ENCODE measurements at places on chromosomes 16 and 17. TPM values are rescaled to one million over a fixed set of nuclear protein-coding genes. Genes with fewer than 3 reads are reported as not detected.
A peak's percentile ranks its signal among the peaks of the same experiment; 100 is the strongest.

DNA sequence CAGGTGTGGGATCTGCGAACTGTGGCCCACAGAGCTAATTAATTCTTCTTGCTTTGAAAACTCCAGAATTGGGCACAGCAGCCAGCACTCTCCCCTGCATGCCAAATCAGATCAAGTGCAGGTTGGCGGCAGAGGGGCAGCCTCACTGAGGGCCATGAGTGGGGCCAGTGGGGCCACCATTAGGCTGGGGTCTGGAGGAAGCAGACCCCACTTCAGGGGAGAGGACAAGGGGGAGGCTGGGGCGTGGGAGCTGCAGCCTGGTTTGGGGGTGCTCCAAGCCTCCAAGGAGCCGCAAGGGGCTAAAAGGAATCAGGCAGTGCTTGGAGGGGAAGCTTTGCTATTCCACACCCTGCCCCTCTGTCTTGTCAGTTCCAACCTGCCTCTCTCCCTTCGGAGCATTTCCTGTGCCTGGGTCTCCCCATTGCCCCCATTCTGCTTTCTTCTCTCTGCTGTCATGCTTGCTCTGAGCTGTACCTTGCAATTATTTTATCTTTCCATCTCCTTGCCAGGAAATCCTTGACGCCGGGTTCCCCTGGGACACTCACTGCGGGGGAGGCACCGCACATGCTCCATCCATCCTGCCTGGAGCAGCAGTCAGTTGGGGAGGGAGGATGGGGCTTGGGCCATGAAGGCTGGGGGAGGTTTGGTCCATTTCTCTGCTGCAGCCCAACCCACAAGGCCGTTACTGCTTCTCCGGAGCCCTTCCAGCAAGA, 3.3 kb upstream of the ABCC3 start:
- H3K4me1 ChIP-seq, result peaks cover 73% of the 10 kb centered on the region
- H3K27me3 ChIP-seq, result no peaks in the 10 kb centered on the region
- DNase-seq, result no peak
- H3K27ac ChIP-seq, result no peak overlapping the region

DNA sequence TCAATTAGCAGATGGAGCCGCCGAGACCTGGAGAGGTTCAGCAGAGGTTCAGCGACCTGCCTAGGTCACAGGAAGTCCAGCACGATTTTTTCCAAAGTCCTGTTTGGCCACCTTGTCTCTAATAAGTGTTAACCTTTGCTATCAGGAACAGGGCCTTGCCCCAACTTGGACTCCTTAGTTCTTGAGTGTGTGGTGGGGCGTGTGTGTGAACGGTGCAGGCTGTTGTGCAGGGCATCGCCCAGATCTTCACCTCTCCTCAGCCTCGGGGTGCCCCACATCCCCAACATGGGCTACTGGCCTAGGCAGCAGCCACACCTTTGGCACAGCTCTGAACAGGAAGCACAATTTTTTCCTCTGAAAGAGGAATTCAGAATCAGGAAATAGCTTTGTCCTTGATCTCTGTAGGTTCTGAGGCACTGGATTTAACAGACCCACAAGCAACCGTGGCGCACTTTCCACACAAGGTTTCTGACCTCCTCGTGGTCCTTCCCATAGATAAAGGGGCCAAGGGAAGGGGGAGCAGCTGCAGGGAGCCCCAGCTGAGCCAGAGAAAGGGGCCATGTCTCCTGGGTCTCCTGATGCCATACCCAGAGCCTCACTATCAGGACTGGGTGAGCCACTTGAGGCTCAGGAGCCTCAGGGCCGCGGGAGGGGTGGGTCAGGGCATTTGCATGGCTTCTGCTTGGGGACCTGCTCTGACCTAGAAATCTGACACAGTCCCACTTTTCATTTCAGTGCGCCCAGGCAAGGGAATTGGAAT, 10.4 kb downstream of the MPRIP start:
- no peaks in the 10 kb centered on the region for H3K27me3 ChIP-seq
- DNase-seq, result no peak
- H3K4me3 ChIP-seq, result no peak overlapping the region
- H3K27ac ChIP-seq, result no peak overlapping the region

DNA sequence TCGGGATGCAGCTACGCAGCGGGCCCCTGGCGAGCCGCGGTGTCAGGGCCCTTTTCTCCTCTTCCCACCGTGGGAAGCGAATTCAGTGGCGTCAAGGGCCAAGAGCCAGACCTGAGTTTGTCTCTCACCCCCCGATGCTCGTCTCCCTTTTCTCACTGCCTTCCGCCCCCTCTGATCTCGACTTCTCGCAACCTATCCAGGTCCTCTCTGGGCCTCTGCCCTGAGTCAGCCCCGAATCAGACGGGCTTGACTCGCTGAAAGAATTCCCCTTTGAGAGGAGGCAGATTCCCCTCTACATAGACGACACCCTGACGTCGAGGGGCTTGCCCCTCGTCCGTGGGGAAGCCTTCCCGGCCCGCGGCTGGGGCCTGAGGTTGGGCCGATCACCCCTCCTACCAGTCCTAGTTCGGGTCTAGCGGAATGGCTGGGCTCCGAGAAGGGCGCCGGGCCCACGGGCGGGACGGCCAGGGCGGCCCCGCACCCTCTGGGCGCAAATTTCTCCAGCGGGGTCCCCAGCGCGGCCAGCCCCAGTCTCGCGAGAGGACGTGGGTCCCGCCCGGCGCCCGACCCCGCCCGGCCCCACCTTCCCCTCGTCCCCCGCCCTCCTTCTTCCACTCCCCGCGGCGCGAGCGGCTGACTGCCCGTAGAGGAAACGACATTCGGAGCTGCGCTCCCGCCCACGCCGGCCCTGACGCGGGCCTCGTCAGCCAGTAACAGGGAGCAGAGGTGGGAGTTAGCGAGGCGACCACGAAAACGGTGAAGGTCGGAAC, at the start of gene GGNBP2:
Gene GGNBP2, plus strand, starts transcription at position 613 of the 770 bp plus-strand sequence. CDS start 806 bp downstream, outside the sequence.
- H3K27me3 ChIP-seq, result no peaks in the 10 kb centered on the region
- H3K36me3 ChIP-seq, result no peaks in the 10 kb centered on the region
- H3K4me3 ChIP-seq, result peak within 1 kb of the TSS; percentile 80
- H3K27ac ChIP-seq, result peak within 1 kb of the TSS; percentile 98
- H3K4me1 ChIP-seq, result peaks cover 11% of the 10 kb centered on the region

DNA sequence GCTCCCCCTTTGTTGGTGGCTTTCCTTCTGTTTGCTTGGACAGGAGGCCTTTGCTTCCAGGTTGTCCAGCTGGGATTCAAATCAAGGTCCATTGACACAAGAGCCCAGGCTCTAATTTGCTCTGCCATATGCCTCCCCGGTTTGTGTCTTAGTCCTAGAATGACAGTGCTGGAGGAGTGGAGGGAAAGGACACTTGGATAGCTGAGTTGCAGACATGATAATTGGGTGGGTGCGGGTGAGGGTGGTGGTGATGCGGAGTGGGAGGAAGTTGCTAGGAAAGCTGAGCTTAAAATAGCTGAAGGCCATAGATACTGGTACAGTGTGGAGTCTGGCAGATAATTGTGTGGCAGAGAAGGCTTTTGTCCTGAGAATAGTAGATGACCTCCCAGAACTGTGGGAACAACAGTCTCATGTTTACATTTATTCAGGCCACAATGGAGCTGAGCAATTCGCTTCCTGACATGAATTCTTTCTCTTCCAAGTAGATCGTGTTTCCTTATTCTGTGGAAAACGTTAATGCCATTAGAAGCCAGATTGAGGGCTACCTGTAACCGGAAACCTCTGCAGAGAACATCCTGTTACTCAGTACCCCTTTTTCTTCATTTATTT, 23.8 kb downstream of the SEC14L1 start:
- no peaks in the 10 kb centered on the region for H3K27me3 ChIP-seq
- no peaks in the 10 kb centered on the region for H3K4me1 ChIP-seq
- no peak for DNase-seq
- no peak overlapping the region for H3K4me3 ChIP-seq

Gene ZNF597
- 3.2 TPM for total RNA-seq

DNA sequence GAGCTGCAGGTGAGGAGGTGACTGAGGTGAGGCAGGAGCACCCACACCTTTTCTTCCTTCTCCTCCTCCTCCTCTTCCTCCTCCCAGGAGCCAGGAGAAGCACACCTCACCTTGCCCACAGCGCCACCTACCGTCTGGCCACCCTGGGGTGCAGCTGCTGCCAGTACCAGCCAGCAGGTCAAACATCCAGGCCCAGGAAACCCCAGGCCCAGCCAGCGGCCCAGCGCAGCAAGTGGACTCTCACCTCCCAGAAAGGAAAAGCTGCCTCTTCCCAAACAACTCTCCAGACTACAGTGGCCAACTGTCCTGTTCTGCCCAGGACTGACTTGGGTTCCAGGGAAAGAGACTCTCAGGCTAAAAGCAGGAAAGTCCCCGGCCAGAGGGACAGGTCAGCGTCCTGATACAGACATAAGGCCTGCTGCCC, 22.7 kb downstream of the PEMT start:
- H3K4me1 ChIP-seq, result no peaks in the 10 kb centered on the region
- no peak overlapping the region for H3K4me3 ChIP-seq
- H3K27ac ChIP-seq, result no peak overlapping the region
- DNase-seq, result peak; percentile 10

Gene CHP2
- not detected for total RNA-seq

Gene CD300E
- not detected for total RNA-seq

- H3K4me3 ChIP-seq, result no peak overlapping the region
- H3K36me3 ChIP-seq, result no peaks in the 10 kb centered on the region
- no peaks in the 10 kb centered on the region for H3K4me1 ChIP-seq
- no peaks in the 10 kb centered on the region for H3K27me3 ChIP-seq
Observed at GRCh38 chr16:85275533-85276249, 163.4 kb upstream of the CIBAR2 start.

Gene GNAO1
- total RNA-seq, result 0.12 TPM

GRCh38 chr16:31476303-31477219, 4.6 kb downstream of the TGFB1I1 start:
- H3K27ac ChIP-seq, result peak overlapping the region; percentile 65
- H3K27me3 ChIP-seq, result no peaks in the 10 kb centered on the region
- DNase-seq, result no peak
- peak overlapping the region; percentile 45 for H3K4me3 ChIP-seq
- H3K4me1 ChIP-seq, result peaks cover 38% of the 10 kb centered on the region

Gene KRTAP17-1
- not detected for total RNA-seq

DNA sequence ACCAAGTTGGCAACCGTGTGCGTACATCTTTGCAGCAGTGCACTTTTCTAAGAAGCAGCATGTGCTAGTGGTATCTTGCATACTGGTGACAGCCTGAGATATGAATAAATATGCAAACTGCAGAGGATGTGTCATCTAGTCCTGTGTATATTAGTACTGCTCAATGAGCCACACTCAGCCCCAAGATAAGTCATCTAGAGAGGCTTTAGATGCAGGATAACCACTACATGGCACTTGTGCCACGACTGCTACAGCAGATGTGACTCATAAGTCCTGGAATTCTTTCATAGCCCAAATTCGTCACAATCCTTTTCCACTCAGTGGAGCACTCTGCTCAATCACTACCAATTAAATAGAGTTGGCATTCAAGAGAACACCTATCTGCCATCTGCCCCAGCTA, 171.5 kb downstream of the AXIN2 start:
- no peak overlapping the region for H3K4me3 ChIP-seq
- H3K27ac ChIP-seq, result no peak overlapping the region
- peaks cover 7% of the 10 kb centered on the region for H3K4me1 ChIP-seq
- no peaks in the 10 kb centered on the region for H3K36me3 ChIP-seq
- peak; percentile 4 for DNase-seq

DNA sequence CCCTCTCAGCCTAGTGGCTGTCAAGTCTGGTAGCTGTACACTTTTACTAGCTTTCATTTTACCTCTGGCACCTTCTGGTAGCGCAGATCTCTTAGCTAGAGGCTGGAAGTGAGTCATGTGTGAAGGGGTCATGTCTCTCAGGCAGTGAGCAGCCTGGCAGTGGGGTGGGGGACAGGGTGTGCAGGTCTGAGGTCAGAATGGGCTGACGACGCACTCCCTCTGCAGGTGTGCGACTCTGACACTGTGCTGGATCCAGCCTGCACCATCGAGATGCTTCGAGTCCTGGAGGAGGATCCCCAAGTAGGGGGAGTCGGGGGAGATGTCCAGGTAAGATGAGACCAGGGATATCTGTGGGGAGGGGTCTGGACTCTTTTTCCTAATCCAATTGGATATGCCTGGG, 7.8 kb downstream of the HAS3 start:
- H3K36me3 ChIP-seq, result peaks cover 52% of the 10 kb centered on the region
- no peak overlapping the region for H3K27ac ChIP-seq
- H3K4me1 ChIP-seq, result peaks cover 33% of the 10 kb centered on the region
- no peak overlapping the region for H3K4me3 ChIP-seq
- no peak for DNase-seq

GRCh38 chr16:71359431-71359830, 908 bp downstream of the CALB2 start:
- DNase-seq, result no peak
- no peak overlapping the region for H3K27ac ChIP-seq
- H3K27me3 ChIP-seq, result no peaks in the 10 kb centered on the region
- peak overlapping the region; percentile 47 for H3K4me3 ChIP-seq

Gene VAT1L
- 0.10 TPM for total RNA-seq

GRCh38 chr16:54454616-54455015, 168.0 kb upstream of the IRX3 start:
- no peak overlapping the region for H3K27ac ChIP-seq
- no peaks in the 10 kb centered on the region for H3K4me1 ChIP-seq
- no peak overlapping the region for H3K4me3 ChIP-seq
- no peaks in the 10 kb centered on the region for H3K36me3 ChIP-seq

Gene AFMID
- 65.8 TPM for total RNA-seq

GRCh38 chr16:49638673-49639610, 217.0 kb downstream of the ZNF423 start:
- 0 out of 2 replicates have a peak, but pooled peaks cover 4% of the 10 kb centered on the region for H3K4me1 ChIP-seq
- no peaks in the 10 kb centered on the region for H3K27me3 ChIP-seq
- no peaks in the 10 kb centered on the region for H3K36me3 ChIP-seq
- H3K4me3 ChIP-seq, result no peak overlapping the region

Gene CIBAR2
- 0.27 TPM for total RNA-seq

Gene PPY
- not detected for total RNA-seq

DNA sequence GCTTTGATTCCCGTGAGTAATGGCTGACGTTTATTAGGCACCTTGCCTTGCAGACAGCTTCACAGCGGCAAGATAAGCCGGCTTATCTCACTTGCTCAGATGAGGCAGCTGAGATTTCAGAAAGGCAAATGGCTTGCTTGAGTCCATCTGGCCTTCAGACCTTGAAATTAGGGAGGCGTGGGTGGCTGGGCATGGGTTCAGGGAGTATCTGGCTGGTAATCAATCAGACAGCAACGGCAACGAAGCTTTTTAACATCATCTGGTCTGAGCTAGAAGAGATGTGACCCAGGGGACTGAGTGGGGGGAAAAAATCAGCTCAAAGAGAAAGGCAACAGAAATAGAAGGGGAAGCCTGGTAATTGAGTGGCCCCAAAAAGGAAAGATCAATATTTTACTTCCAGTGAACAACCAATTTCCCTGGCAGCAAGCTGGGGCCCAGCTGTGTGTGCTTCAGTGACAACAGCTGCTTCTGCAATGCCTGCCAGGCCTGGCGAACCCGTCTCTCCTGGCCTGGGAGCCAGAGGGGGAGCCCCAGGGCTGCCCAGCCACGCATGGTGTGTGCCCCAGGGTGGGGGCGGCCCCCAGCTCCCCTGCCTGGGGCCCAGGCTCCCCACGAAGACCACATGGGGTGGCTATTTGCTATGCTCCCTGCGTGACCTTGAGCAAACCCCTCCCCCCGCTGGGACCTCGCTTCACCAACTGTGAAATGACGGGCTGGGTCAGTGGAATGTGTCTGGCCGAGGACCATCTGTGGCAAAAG, 34.0 kb downstream of the RAB11FIP4 start:
- no peaks in the 10 kb centered on the region for H3K27me3 ChIP-seq
- no peak for DNase-seq
- H3K4me1 ChIP-seq, result no peaks in the 10 kb centered on the region
- H3K36me3 ChIP-seq, result no peaks in the 10 kb centered on the region

Gene TMED6
- total RNA-seq, result 0.91 TPM

Gene CACNG1
- not detected for total RNA-seq
